GM12878 (cell line): ENCODE measurements at places on chromosomes 11 and 22. TPM values are rescaled to one million over a fixed set of nuclear protein-coding genes. Genes with fewer than 3 reads are reported as not detected.

Gene BATF2
- 0.98 and 1.1 TPM in 2 replicates for total RNA-seq

Gene MS4A3
- total RNA-seq: 0.13 TPM in 1 of 2 replicates, not detected in the other

Gene OR52E8
- not detected in 2 replicates for total RNA-seq

Gene GPR83
- total RNA-seq: 0.11 TPM in 1 of 2 replicates, not detected in the other

Gene CRYBB3
- total RNA-seq: not detected in 2 replicates

Gene OR56B4
- not detected in 2 replicates for total RNA-seq

Gene OR10D3
- not detected in 2 replicates for total RNA-seq
